Endodermal cell (in vitro differentiated cells): ENCODE measurements at places on chromosomes 3 and 15.
A peak's percentile ranks its signal among the peaks of the same experiment; 100 is the strongest.

- no peak for DNase-seq
Measured at GRCh38 chr3:177689869-177690268, 492.6 kb upstream of the TBL1XR1 start.

DNA sequence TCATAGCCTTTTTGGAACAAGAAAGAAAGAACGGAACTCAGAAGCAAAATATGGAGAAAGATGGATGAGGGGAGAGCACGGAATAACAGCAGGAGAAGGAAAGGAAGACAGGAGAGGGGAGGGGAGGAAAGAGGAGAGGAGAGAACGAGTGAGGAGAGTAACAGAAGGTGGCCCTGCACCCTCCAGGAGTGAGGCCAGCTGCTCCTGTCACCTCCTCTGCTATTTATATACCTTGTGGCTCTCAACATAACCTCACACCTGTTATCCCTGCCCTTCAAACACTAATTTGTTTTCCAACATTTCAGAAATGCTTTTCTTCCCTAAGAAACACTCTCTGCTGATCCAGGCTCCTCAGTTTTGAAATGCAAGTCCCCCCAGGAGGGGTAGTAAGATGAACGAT, 53.4 kb upstream of the ATP2B2 start:
- peak; percentile 15 for DNase-seq

DNA sequence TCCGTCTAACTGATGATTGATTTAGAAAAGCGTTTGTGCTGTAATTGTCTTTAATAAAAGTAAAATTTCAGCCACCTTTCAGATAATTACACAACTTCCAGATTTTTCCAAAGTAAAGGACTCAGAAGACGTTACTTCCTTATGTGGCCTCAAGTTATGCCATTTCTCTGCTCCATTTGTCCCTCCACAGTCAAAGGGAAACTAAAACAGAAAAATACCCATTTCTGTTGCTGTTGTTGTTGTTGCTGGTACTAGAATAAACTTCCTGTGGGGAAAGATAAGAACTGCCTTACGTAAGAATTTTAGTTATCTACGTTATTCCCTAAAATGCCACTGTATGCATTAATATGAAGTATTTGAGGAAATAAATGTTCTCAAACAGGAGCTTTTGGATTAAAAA, 153.9 kb downstream of the P3H2 start:
- no peak for DNase-seq

- DNase-seq, result no peak
Measured at GRCh38 chr3:95971573-95971972, 842.8 kb upstream of the EPHA6 start.

DNA sequence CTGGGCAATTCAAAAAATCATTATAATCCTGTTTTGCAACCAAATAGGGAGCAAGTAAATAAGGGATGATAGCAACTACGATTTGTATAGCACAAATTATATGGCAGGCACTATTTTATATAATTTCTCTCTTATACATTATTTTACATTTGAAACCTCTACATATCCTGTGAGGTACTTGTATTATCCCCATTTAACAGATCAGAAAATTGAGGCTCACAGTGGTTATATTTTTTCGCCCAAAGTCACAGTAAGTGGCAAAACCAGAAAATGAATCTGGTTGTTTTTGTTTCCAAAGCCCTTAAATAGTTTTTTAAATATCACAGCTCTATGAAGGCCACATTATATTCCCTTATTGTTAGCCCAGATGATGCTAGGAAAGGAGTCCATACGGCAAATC, 74.3 kb downstream of the MLH1 start:
- DNase-seq, result no peak

DNA sequence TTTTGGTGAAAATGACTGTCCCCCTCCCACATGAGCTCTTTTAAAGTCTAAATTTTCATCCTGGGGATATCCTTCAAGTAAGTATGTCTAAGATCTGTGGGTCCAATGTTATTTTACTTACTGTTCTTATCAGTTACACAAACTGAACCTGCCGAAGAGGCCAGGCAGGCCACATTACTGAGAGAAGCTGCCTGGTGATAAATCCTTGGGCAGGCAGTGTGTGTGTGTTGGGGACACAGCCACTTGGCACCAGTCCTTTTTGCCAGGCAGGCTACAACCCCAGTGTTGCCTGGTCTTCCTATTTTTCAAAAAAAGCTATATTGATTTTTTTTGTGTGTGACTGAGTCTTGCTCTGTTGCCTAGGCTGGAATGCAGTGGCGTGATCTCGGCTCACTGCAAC, 50.6 kb upstream of the RASA2 start:
- DNase-seq, result no peak

DNA sequence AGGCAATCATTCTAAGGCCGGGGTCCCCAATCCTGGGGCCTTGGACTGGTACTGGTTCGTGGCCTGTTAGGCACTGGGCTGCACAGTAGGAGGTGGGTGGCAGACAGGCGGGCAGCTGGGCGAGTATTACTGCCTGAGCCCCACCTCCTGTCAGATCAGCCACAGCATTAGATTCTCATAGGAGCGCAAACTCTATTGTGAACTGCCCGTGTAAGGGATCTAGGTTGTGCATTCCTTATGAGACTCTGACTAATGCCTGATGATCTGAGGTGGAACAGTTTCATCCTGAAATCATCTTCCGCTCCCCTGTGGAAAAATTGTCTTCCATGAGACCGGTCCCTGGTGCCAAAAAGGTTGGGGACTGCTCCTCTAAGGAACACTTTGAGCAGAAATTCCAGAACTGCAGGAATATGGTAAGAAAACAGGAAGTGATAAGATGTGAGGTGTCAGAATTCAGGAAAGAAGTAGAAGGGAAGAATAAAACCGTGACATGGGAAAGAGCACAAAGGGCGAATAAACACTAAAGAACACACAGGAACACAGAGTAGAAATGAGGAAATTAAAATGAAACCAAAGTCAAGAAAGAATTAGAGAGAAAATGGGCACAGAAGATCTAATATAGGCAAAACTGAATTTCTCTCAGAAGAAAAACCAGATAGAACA, 57.6 kb downstream of the PDCD6IP start:
- DNase-seq, result no peak

DNA sequence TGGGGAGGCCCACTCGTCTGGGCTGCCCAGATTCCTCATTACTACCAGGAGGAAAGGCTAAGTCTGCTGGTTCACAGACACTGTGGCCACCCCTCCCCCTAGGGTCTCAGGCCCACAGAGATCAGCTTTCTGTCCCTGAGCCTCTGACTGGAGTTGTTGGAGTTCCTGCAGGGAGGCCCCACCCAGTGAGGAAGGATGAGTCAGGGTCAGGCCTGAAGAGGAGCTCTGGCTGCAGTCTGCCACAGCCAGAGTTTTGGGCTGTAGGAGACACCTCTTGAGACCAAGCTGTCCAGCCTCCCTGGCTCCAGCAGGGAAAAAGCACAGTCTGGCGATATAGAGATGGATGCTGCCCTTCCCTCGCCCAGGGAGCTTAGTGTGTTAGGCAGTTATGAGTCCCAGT, 720.9 kb upstream of the SEMA6D start:
- peak; percentile 43 for DNase-seq

DNA sequence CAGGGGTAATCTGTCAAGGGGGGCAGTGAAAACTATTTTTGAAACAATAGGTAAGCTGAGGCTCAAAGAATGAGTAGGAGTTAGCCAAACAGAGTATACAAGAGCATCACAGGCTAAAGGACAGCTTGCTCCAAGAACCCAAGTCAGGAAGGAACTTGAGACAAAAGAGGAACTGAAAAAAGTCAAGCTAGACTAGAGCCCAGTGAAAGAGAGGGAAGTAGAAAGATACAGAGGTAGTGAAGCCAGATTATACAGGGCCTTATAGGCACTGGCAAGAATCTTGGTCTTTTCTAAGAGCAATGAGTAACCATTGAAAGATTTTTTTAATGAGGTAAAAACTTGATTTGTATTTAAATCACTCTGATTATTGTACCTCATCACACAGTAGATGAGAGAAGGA, 69.9 kb downstream of the FILIP1L start:
- DNase-seq, result no peak

DNA sequence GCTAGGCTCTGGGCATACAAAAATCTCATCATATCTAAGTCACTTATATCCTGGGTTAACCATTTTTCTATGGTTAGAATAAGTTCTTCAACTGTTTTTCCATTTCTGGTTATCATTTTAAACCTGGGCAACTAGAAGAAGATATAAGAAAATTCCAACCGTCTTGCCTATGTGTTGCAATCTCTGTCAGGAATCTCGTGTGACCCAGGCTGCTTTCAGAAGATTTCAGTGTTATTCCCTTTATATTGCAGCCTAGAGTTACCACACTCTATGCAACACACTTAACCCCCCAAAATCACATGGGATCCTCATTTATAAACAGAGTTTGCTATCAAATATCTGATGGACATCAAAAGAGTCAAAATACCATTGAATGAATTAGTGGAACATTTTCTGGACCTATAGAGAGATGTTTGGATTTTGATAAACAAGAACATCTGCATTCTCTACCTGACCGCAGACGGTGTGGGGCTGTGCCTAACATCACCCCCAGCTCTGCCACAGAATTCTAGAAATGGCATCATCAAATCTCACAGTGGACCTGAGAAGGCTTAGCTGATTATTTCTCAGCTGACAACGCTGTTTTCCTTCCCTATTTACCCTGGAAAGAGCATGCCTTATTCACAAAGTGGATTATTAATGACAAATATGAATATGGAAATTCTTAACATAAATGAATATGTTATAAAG, 515.7 kb downstream of the NTRK3 start:
- no peak for DNase-seq

DNA sequence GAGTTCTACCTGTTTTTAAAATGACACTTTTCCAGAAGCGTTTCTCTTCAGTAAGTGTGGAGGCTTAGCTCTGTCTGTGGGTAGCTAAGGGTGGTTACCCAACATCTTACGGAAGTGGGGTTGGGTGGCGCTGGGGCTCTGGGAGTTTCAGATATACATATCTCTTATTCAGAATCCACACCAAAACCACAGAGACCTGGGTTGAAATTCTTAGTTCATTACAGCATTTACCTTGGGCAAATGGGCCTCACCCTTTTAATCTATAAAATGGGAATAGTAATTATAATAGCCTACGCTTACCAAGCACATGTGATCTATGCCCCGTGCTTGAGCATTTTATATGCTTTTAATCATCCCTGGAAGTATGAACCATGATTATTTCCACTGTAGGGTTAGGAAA, 9.4 kb downstream of the PTPRG start:
- no peak for DNase-seq

DNA sequence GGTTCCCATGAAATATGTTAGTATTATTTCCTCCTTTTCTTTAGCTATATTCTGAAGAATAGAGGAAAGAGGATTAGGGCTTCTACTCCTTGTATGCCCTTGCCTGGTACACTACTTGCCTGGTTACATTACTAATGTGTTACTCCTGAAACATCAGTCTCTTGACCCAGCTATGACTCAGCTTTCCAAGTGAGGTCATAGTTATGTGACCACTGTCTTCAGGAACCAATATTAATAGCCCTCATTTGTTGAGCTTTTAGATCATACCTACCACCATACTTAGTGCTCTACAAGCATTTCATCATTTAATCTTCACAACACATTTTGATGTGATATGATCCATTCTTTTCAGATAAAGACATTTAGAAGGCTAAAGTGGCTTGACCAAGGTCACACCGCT, 60.3 kb downstream of the CMSS1 start:
- no peak for DNase-seq

DNA sequence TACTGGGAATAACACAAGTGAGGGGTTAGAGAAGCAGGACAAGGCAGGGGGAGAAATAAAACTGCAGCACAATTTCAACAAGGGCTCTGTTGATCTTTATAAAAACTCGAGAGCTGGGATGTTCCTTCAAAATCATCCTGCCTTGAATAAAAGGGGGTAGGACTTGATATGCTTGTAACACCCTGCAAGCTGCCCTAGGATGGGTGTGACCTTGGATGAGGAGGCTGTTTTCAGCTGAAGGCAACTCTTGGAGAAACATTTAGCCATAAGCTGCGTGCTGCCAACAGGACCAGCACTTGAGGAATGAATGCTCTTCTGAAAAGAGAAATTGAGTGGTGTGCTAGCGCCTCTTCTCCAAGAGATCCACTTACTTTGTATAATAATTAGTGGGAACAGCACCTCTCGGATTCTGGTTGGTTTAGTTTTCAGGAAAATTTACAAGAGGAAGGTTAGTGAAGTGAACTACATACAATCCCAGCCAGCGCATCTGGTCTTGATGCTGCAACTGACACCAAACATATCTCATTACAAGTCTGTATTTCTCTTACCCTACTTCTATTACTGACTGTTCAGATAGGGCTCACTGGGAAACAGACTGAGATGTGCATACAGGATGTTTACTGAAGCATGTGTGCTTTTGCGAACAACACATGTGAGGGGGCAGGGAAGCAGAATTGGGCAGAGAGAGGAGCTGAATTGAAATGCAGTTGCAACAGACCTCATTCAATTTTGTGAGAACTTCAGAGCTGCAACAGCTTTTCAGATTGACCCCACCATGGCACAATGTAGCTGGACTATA, 643.0 kb upstream of the GOLIM4 start:
- no peak for DNase-seq

- no peak for DNase-seq
Measured at GRCh38 chr3:10240799-10241198, 7.5 kb upstream of the TATDN2 start.

- DNase-seq, result no peak
Measured at GRCh38 chr15:59311195-59311594, 61.5 kb downstream of the MYO1E start.

DNA sequence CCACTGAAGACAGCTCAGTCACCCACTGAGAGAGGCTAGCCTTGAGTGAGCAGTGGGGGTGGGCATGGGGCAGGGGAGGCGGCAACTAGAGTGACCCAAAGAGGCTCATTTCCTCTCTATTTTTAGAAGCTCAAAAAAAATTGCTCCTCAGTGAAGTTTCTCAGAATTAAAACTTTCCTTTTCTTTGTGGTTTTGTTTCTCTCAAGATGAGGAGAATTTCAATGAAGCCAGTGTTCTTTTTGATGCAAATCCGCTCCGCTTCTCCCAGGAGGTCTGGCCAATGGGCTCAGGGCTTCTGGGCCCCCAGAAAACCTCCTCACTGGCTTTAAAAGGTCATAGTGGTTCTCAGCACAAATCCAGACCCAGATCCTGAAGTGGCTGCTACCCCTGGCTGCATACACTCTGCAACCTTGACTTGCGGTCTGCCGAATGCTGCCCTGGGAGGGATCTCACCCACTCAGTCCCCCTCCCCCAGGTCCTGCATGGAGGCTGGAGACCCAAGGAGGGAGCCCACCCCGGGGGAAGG, at the start of gene ACSBG1:
Gene ACSBG1, minus strand, starts transcription at position 51 of the 526 bp plus-strand sequence. CDS start 64 bp downstream, outside the sequence.
- DNase-seq, result no peak

DNA sequence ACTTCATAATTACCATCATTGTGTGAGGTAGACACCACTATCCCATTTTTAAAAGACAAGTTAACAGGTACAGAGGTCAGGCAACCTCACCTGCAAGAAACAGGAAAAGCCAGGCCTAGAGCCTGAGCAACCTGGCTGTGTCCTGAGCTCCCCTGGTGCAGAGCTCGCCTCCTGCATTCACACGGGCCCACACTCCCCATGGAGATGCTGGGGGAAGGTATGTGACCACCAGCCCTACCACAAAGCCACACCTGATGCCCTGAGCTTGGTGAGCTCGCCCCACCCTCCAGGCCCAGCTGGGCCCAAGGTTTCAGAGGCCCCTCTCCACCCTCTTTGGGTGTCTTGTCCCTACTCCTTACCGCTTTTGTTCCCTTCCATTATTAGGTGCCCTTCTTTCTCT, 1.2 kb upstream of the EFCAB12 start:
- DNase-seq, result peak; percentile 80
